ENCODE measurements at places on chromosomes 1 and 21.

DNA sequence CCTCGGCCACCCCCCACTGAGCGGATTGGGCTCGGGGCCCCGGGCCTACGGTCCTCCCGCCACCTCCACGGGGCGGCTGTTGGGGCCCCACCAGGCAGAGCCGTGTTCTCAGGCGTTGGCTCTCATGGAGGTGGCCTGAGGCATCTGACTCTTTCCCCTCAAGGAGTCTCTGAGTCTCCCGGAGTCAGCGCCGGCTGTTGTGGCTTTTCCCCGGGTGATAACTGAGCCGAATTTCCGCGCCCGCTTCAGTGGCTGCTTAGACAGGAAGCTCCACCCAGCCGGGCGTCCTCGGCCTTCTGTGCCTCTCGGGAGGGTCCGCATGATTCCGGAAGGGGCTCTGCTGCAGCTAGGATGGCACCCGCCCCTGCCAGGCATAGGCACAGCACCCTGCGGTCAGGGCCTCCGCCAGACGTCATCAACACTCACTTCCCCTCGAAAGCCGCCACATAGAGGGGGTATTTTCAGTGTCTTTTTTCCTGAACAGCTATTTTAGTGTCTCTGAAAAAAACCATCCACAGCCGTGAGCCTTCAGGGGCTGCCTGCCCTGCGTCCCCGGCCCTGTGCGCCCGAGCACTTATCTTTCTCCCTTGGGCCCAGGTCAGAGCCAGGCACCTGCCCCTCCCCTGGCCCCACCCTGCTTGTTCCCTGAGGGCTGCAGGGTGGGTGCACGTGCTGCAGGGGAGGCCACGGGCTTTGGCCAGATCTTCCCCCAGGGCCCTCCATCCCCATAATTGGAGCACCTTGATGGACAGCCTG lies 72.9 kb downstream of the SKI start:
- peak; percentile 88 for DNase-seq

DNA sequence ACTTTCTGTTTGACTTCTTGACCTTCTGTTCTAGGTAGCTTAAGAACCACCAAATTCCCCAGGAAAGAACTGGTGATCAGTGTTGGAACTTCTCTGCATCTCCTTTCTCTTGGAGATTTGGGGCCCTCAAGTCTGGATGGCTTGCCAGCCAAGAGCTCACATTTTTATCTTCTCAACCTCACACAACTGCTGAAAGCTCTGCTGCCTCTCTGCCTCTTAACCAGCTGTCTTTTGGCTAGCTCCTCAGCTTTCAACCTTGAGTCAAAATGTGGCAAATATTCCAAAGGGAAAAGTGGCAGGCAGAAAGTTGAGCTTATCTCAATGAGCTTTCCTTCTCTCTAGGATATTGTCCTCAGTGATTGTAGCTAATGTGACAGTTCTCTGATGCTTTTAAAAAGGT lies 89.2 kb upstream of the CCDC190 start:
- no peak for DNase-seq

- DNase-seq = no peak
These were observed 1.0 kb downstream of the ENTREP3 start for GRCh38 chr1:155254228-155254713.

- no peak for DNase-seq
These were observed 106.5 kb upstream of the ACTL8 start for GRCh38 chr1:17648457-17649145.

DNA sequence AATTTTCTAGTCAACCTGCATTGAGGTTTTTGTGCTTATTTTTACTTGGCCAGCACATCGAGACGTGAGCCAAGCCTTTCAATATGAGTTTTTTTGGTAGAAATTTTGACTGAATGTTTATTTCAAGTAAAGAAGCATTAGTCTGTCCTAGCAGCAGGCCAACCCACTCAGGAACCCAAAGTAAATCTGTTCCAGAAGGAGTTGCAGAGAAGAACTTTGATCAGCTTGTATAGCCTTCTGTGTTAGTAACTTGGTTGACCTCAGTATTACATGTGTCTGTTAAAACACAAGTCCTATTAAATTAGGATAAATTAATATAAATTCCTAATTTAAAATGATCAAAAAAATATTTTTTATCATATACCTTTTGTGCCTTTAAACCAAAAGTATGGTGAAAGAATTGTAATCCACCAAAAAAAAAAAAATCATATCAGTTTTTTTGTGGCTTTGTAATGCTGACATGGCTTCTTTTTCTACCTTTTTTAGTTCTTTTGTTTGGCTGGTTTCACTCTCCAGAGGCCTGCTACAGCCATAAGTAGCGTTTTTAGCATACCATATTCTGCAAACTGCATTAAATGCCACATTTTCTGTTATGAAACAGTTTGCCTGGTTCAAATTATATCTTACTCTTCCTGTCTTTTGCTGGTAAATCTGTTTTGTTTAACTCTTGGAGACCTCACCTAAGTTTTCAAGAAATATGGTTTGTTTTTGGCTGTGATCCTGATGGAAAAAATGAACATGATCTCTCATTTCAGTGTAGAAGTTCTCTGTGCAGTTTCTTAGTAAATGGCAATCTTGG lies 39.5 kb downstream of the ATF6 start:
- DNase-seq = no peak

DNA sequence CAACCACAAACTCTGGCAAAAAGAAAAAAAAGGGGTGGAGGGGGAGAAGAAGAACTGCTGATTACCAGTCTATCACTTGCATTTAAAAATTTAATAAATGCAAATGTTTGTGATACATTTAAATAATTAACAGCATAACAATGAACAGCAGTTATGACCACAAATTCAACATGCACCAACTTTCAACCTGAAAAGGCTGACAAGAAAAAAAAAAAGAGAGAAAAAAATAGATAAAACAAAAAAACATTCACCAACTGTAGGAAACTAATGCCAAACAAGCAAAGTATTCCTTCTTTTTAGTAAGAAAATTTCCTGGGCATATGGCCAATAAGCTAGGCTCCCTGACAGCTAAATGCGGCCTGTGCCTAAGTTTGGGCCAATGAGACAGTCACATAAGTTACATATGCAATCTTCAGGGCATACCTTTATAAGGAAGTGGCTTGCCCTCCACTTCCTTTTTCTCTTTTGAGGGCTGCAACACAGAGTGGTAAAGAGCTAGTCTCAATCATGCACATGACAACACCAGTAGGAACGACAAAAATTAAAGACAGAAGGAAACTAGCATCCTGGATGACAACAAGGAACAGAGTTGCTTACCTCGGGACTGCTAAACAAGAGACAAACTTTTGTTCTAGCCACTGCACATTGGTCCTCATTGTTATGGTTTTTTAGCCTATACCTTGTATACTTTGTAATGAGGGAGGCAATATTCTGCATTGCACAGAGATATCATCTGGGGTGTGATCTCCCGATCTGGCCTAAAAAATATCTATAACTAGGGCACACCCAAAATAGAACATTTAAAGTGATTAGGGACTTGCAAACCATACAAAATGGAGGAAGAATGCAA lies 24.2 kb upstream of the PHTF1 start:
- DNase-seq = peak; percentile 86

DNA sequence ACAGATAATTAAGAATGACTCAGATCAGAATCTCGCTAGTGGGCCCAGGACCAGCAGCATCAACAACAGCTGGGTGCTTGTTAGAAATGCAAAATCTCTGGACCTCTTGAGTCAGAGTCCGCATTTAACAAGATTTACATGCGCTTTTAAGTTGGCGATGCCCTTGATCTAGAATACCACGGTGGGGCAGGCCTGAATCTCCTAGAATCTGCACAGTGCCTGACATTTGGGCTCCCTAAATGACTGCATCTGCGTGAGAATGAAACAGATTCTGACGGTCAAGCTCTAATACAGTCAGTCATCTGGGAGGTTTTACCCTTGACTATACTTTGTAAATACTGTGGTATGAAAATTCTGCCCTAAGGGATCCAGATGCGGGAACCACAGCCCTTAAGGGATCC lies 17.2 kb upstream of the RAB29 start:
- no peak for DNase-seq

- DNase-seq = no peak
These were observed 481.4 kb upstream of the CAMK1G start for GRCh38 chr1:209102120-209102519.

DNA sequence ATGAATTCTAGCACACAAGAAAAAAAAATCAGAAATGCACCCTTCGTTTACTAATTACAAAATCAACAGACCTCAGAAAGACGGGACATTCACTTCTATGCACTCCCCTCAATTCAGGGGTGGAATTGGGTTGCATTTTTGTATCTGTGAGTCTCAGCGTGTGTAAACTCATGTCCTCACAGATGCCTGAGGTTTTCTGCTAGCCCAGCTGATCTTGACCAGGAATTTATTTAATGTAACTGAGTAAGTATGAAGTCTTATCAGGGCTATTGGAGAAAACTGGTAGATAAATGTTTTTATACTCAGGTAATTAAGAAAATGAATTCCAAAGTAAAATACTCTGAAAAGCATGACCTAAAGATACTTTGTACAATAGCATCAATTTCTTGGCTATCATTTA lies 167.7 kb downstream of the RUNX1 start:
- no peak for DNase-seq

GRCh38 chr1:236207121-236207520 lies 64.8 kb downstream of the GPR137B start:
- DNase-seq = no peak

DNA sequence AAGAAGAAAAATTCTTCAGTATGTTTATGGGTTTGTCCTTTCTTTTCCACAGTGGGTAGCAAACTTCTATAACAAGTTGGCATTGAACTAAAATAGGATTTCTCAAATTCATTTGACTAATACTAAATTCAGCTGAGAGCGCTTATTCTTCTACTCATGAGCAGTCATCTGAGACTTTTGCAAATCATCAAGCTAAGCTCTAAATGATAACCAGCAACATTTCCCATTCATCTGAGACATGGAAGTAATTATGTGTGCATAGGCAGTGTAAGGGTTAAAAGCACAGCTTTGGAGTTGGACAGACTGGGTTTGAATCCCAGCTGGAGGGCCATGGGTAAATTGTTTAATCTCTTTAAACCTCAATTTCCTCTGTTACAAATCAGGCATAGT lies 18.3 kb upstream of the CNR2 start:
- DNase-seq = no peak

- DNase-seq = no peak
These were observed 2.5 kb downstream of the ARHGEF19 start for GRCh38 chr1:16209847-16210407.

DNA sequence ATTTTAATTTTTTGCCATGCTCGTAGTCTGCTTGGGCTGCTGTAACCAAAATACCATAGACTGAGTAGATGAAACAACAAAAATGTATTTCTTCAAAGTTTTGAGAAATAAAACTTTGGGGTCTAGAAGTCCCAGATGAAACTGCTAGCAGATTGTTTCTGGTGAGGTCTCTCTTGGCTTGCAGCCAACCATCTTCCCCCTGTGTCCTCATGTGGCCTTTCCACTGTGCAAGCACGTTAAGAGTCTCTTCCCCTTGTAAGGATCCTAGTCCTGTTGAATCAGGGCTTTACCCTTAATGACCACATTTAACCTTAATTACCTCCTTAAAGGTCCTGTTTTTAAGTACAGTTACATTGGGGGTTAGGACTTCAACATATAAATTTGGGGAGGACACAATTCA lies 86.6 kb downstream of the PTBP2 start:
- DNase-seq = no peak

DNA sequence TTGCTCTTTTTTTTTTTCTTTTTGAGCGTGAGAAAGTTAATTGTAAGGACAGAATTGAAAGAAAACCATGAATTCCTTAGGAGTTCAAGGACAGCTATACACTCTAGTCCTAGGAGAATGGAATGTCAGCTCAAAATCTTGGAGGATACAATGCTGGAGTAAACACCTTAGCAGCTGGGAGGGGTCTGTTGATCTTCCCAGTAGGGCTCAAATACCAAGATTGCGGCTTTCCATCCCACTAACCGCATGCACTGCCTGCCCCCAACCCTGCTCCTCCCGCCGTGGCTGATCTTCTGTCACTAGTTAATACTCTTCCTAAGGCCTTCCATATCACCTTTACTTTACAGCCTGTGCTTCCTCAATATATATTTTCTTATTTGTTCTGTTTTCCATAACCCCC lies 2.6 kb upstream of the PDC start:
- no peak for DNase-seq

DNA sequence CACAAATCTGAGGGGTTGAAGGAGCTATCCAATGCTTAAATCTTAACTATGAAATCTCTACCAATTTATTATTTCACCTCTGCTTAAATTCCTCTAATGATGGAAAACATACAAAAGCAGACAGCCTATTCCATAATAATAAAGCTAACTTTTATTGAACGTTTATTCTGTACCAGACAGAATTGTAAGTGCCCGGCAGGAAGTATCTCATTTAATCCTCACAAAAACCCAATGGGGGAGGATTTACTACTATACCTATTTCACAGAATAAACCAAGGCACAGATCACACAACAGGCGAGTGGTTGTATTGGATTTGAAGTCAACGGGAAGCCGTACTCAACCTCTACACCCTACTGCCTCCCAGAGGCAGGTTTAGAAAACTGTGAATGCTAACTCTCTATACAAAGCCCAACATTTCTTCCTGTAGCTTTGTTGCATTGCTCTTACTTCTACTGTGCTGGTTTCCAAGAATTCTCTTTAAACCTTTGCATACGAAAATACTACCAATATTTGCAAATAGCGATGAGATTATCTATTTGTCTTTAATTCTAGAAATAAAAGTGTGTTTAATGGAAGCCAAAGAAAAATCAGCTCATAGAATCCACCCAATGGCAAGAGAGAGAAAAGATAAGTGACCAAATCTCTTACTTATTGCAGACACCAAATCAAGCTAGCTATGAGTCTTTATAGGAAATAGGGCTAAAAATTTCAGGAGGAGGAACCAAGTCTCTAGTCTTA lies 33.5 kb upstream of the C1orf53 start:
- peak; percentile 73 for DNase-seq

- DNase-seq = no peak
These were observed 127.8 kb downstream of the GRIK3 start for GRCh38 chr1:36906555-36906954.

GRCh38 chr1:4109628-4109940 lies 209.5 kb upstream of the C1orf174 start:
- DNase-seq = no peak

DNA sequence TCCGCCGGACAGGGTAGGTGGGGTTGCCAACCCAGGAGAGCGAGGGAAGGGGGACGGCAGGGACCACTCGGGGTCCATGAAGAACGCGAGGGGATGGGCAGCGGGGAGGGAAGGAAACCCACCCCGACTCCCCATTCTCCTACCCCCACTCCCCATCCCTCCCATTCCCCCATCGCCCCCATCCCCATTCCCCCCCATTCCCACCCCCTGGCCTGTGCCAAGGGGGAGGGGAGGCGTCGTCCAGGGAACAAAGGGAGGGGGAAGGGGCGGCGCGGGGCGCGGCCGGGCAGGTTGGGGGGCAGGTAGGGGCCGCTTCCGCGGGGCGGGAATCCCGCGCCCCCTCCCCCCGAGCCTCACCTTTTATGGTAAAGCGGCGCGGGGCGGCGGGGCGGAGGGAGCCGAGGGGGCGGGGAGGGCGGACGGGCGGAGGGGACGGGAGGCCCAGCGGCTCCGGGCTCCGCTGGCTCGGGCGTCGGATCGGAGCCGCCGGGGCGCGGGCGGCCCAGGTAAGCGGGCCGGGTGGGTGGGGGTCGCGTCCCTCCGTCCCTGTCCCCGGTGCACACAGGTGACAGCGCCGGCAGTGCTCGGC lies at the start of gene FBLIM1:
TSS of gene FBLIM1 (plus strand) at position 453 of the 589 bp plus-strand sequence. CDS start 6,189 bp downstream, outside the sequence.
- DNase-seq = no peak

- peak; percentile 60 for DNase-seq
These were observed 3.7 kb downstream of the LENEP start for GRCh38 chr1:154996966-154997701.

GRCh38 chr1:67001682-67002425 lies 52.1 kb downstream of the SLC35D1 start:
- no peak for DNase-seq

GRCh38 chr1:232357416-232357815 lies 272.5 kb downstream of the SIPA1L2 start:
- no peak for DNase-seq

Measured in inflammatory macrophage treated with lipopolysaccharide for 4 hours (primary cell).